CD4-positive, CD25-positive, alpha-beta regulatory T cell (primary cell): ENCODE measurements at places on chromosomes 2 and 18. TPM values are rescaled to one million over a fixed set of nuclear protein-coding genes. Genes with fewer than 3 reads are reported as not detected.

Gene EML6
- 0.22 TPM for polyA plus RNA-seq

Gene CFC1
- polyA plus RNA-seq = not detected

Gene REG1A
- polyA plus RNA-seq = not detected

Gene SLC40A1
- 25.3 TPM for polyA plus RNA-seq

Gene CGREF1
- not detected for polyA plus RNA-seq

Gene GCG
- not detected for polyA plus RNA-seq

Gene SLC4A5
- 0.39 TPM for polyA plus RNA-seq

Gene MAP3K19
- polyA plus RNA-seq = not detected

GRCh38 chr18:8658858-8659485 is 46.4 kb upstream of the MTCL1 start:
- DNase-seq = no peak

DNA sequence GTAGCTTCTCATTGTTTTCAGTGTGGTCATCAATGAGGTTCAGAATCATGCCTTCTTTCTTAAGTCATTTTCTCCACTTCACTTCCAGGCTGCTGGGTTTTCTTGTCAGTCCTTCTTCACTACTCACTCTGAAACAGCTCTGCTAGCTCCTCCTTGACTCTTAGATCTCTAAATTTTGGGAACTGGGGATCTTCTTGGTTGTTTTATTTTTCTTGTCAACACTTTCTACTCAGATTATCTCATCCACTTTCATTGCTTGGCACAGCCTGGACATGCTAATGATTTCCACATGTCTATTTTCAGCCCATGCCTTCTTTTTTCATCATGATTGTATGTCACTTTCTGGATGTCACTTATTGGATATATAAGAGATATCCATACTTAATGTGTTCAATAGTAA is 517.8 kb upstream of the DSEL start:
- no peak for DNase-seq

- no peak for DNase-seq
Observed at GRCh38 chr2:72719416-72719815, 106.4 kb downstream of the EXOC6B start.

DNA sequence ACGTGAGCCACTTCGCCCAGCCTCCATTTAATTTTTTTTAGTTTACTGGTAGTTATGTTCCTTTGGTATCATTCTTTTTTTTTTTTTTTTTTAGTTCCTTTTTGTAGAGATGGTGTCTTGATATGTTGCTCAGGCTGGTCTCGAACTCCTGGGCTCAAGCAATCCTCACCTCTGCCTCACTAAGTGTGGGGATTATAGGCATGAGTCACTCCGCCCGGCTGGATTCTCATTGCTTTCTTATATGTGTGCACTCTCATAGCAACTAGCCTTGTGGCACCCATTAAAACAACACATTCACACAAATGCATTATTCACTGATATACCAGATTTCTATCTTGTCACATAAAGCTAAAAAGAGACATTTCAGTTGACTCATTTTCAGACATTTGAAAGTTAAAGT is 4.2 kb downstream of the TTC27 start:
- DNase-seq = no peak

- DNase-seq = no peak
Observed at GRCh38 chr2:217215877-217216276, 356.0 kb upstream of the TNP1 start.

GRCh38 chr2:134271758-134272157 is 17.9 kb downstream of the MGAT5 start:
- no peak for DNase-seq

- no peak for DNase-seq
Observed at GRCh38 chr2:100278986-100279385, 43.3 kb downstream of the LONRF2 start.

DNA sequence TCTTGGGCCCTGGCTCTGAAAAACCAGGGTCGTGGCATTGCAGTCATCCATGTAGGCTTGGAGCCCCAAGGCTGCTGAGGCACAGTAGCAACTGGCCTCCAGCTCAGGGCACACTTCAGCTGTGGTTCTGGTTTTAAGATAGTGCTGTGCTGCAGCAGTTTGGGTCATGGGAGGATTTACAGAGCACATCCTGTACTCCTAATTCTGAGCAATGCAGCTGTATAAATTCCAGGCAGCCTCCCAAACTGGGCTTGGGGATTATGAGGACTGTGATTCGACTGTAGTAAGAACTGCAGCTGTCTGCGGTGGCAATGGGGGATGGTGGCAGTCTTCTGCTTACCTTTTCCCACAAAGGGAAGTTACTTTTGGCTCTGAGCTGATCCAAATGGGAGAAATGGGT is 536.3 kb upstream of the GCFC2 start:
- DNase-seq = no peak

DNA sequence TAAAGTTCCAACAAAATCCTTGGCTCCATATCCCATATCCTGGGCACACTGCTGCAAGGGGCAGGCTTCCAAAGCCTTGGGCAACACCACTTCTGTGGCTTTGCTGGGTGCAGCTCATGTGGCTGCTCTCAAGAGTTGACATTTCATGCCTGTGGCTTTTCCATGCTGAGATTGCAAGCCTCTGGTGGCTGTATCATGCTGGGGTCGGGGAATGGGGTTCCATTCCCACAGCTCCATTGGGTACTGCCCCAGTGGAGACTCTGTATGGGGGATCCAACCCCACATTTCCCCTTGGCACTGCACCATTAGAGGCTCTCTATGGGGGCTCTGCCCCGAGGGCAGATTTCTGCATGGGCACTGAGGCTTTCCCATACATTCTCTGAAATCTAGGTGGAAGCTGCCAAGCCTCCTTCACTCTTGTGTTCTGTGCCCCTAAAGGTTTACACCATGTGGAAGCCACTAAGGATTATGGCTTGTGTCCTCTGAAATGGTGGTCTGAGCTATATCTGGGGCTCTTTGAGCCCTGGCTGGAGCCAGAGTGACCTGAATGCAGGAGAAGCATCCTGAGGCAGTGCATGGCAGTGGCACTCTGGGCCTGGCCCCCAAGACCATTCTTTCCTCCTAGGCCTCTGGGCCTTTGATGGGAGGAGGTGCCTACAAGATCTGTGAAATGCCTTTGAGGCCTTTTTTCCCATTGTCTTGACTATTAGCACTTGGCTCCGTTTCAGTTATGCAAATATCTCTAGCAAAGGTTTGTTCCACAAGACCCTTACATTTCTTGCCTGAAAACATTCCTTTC is 107.9 kb downstream of the PTGR3 start:
- DNase-seq = no peak

DNA sequence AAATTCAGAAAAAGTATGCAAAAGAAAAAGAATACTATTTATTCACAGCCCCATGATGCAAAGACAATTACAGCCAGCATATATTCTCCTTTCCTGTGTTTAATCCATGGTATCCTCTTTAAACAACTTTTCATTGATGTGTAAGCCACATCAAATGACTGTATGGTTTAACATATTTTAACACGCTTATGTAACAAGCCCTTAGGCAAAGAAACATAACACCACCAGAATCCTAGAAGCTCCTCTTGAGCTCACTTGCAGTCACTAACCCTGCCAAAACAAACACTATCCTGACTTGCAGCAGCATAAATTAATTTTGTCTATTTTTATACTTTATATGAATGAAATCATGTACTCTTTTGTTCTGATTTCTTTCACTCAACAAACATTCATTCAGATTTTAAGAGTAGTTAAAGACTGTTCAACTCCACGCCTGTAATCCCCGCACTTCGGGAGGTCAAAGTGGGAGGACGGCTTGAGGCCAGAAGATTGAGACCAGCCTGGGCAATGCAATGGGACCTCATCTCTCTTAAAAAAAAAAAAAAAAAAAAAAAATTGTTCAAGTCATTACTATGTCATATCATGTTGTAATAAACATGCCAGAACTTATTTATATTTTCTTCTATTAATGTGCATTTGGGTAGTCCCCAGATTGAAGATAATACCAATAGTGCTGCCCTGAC is 226.3 kb downstream of the NBAS start:
- no peak for DNase-seq

DNA sequence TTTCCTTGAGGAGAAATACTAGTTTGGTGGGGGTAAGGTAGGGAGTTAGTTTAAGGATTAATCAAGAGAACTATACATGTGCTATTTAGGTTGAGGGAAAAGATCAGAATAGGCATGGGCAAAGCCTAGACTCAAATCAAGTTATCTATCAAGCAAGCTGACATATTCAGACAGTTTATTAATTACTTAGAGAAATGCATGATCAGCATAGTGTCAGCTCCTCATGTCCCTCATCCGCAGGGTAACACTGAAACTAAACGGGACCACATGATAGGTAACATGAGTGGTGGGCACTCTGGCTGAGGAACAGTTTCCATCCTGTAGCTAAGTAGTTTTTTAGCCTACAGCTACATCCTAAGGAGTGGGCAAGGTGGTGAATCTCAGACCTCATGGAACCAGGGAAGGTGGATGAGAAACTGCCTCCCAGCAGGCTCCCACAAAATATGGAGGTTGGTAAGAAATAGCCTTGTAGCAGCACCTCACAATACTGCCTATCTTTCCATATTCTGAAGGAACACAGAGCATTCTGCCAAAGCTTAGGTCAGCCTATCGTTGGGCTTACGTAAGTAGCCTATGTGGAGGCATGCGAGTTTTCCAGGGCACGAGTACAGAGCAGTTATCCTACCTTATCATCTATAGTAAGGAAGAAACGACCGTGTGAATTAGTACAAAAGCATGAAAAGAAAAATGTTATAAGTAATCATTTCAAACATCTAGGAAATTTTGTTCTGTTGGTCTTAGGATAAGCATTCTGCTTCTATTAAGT is 18.4 kb downstream of the ZC3H6 start:
- DNase-seq = no peak

DNA sequence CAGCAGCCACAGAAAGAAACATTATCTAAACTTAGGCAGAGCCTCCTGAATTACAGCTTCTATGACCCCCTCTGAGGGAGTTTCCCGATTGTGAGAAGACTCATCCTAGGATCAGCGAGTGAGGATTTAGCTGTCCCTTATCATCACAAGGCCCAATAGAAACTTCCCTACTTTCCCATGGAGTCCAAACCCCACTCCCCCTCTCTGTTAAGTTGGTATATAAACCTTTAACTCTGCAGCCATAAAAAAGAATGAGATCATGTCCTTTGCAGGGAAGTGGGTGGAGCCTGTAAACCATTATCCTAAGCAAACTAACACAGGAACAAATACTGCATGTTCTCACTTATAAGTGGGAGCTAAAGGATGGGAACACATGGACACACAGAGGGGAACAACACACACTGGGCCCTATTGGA is 78.8 kb downstream of the MYL12B start:
- DNase-seq = no peak

- no peak for DNase-seq
Observed at GRCh38 chr2:54318821-54319220, 62.8 kb upstream of the TSPYL6 start.

DNA sequence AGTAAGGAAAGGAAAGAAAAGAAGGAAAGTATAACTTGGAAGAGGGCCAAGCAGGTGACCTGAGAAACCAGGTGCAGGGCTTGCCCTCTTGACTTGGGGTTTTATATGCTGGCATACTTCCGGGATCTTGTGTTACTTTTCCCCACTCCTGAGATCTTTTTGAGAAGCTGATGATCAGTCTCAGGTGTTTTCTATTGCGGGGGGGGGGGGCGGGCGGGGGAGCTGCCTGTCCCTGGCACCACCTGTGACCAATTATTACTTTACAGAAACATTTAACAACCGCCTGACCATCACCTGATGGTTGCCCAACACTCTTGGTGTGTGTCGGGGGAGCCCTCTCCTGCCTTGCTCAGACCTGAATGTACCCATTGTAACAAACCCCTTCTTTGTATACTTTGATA is 6.9 kb upstream of the CASP10 start:
- DNase-seq = no peak

DNA sequence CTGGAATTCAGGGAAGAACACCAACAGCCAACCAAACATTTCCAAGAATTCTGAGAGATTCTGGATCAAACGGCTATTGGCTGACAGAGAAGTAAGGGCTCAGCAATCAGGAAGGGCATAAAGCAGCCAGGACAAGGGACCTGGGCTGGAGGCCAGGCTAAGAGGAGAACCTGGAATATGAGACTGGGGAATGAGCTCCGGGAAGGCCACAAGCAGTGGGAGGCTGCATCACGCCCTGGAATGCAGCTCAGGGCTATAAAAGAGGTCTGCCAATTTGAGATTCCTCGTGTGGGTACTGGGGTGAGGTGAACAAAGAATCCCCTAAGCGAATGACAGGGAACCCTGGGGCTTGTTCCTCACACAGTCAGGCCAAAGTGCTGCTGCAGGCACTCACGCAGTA is 60.4 kb downstream of the ANO7 start:
- no peak for DNase-seq

- DNase-seq = no peak
Observed at GRCh38 chr2:37921781-37922180, 3.3 kb upstream of the RMDN2 start.

DNA sequence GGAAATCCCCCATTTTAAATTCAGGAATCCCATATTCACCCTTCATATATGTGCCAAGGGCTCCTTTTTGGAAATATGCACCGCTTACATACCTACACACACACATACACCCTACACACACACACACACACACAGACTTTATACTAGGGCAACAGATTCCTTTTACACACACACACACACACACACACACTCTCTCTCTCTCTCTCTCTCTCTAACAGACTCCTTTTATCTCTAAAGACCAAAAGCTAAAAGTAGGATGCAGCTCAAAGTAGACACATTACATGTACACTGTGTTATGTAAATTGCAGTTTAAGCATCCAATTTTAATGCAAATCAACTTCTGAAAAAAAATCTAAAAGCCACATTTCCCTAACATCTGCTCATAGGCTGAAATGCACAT is 130.9 kb upstream of the CAPN13 start:
- no peak for DNase-seq

DNA sequence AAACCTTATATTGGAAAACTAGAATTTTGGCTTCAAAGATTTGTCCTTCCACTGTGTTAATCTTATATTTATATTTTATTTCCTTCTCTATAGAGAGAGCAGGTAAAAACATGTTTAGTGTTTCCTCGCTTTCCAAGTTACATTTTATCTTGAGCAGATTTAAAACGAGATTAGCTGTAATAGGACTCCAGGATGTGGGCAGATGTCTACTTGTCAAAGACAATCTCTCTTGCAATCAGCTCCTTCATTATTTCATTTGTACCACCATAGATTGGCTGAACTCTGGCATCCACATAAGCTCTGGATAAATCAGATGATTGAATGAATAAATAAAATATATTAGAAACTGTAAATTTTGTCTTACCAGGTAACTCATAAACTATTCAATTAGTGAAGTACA is 17.5 kb upstream of the KANSL1L start:
- no peak for DNase-seq

GRCh38 chr2:154637456-154637855 is 61.0 kb upstream of the KCNJ3 start:
- DNase-seq = no peak
